ENCODE measurements at places on chromosomes 13 and 19.

DNA sequence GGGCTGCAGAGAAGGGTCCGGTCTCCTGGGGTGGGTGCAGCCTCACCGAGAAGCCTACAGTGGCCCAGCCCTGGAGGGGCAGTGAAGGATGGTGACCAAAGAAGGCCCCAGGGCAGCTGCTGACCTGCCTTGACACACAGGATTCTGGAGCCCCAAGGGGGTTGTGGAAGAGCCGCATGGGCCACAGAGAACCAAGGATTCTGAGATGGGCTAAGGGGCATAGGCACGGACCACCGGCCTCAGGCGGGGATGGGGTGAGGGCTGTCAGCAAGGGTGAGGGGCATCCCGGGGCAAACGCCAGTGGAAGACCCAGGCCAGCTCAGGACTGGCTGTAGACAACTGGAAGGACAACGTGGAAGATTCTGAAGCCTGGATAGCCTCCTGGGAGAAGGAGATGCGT is 151.6 kb downstream of the TEX29 start:
- DNase-seq = no peak

GRCh38 chr13:109204252-109204651 is 574.8 kb downstream of the MYO16 start:
- no peak for DNase-seq

DNA sequence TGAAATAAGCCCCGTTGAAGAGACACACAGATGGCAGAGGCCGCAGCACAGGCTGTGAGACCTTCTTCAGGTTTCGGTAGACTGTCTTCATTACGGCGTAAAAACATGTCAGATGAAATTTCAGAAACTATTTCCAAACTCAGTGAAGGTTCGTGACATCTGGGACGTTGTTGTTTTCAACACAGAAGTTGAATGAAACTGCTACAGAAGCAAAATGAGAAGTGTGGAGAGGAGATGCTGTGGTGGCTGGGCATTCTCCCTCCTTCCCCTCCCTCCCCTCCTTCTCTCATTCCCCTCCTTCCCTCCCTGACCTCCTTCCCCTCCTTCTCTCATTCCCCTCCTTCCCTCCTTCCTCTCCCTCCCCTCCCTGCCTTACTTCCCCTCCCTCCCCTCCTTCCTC is 113.6 kb downstream of the ATP11A start:
- no peak for DNase-seq

GRCh38 chr13:43019811-43020210 is 3.6 kb upstream of the DNAJC15 start:
- no peak for DNase-seq

- no peak for DNase-seq
Observed at GRCh38 chr19:51693260-51693659, at the start of gene SPACA6. Gene SPACA6 (plus strand): TSS chr19:51693330. CDS start chr19:51693527, 197 bp downstream.

DNA sequence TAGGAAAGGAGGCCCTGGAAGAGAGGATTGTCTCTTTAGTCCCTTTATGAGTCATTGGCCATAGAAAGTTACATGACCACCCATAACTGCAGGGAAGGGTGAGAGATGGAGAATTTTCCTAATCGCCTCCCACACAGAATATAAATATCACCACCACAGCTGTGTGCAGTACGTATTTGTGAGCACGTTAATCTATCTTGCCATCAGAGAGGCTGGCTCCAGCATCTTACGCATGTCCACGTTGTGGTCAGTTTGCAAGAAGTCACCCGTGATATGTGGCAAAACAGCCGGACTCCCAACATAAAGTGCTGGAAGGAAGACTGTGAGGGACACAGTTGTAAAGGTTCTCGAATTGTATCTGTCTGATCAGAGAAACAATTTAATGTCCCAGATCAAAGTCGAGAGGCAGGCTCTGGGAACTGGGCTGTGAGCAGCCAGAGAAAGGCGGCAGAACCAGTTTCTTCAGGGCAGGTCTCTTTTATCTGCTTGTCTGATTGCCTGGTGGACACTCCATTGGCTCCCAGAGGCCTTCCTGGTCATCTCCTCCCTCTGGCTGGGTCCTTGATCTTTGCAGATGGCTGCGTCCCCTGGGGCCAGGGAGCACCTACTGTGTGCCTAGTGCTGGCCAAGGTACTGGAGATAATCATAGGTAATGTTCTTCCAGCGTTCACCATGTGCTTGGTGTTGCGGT is 74.9 kb downstream of the SIPA1L3 start:
- DNase-seq = no peak

GRCh38 chr13:20624213-20624612 is 57.3 kb downstream of the IFT88 start:
- DNase-seq = no peak

- DNase-seq = no peak
Observed at GRCh38 chr13:61406275-61406674, 9.4 kb downstream of the PCDH20 start.

- no peak for DNase-seq
Observed at GRCh38 chr13:49370371-49370770, 73.5 kb downstream of the CAB39L start.

- no peak for DNase-seq
Observed at GRCh38 chr19:21607449-21607848, 102.0 kb downstream of the ZNF429 start.

DNA sequence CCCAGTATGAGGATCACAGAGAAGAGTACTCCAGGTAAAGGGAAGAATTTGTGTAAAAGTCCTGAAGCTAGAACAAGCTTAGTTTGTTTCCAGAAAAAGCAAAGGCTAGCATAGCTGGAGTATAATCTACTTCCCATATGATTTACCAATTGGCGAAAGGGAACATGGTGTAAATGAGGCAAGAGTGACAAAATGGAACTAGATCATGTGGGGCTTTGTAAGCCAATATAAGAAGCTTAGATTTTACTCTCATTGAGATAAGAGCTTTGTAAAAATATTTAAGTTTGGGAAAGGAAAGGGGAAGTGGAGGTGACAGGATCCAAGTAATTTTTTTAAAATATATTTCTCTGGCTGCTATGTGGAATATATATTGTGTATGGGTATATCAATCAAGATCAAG is 234.9 kb downstream of the KCTD12 start:
- no peak for DNase-seq

- DNase-seq = no peak
Observed at GRCh38 chr13:24381541-24382265, 72.3 kb downstream of the C1QTNF9 start.

GRCh38 chr19:47511681-47512080 is 3.2 kb downstream of the NAPA start:
- no peak for DNase-seq

GRCh38 chr13:93244141-93244917 is 17.7 kb downstream of the GPC6 start:
- no peak for DNase-seq

GRCh38 chr13:91922969-91923592 is 524.7 kb downstream of the GPC5 start:
- no peak for DNase-seq

DNA sequence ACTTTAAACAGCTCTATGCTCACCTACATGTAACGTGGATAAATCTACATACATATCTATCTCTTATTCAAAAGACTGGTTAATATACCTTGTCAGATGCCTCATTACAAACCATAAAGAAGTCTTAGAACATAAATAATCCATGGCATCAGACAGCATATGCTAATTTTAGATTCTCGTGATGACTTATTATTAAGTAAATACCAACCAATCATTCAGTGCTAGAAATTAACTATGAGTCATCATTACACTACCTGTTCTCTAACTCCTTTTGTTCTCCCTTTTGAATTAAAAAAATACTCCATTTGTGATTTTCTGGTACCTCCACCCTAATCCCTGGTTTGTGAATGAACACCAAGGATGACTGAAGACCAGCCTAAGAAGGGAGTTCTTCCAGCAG is 754.3 kb upstream of the ARGLU1 start:
- DNase-seq = no peak

DNA sequence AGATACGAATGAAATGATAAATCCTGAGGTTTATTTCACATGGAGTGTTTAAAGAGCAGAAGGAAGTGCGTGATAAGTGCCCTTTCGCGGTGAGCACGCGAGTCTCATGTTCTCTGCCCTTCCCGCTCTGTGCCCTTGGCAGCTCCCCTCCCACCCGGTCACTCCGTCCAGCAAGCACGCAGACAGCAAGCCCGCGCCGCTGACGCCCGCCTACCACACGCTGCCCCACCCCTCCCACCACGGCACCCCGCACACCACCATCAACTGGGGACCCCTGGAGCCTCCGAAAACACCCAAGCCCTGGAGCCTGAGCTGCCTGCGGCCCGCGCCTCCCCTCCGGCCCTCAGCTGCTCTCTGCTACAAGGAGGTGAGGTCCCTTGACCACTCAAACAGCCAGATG is 37.4 kb upstream of the TEX29 start:
- no peak for DNase-seq

GRCh38 chr19:15252398-15253018 is 20.3 kb upstream of the EPHX3 start:
- no peak for DNase-seq

DNA sequence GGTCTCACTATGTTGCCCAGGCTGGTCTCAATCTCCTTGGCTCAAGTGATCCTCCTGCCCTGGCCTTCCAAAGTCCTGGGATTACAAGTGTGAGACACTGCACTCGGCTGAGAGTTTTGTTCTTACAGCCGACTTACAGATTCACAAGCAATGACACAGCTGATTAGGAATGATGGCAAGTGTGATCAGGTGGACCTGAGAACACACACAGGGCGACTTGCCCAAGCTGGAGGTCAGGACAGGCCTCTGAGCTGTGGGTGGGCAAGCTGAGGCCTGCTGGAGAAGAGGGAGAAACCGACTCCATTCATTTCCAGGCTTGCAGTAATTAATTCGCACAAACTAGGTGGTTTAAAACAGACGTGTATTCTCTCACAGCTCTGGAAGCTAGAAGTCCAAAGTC is 8.1 kb upstream of the ATG4D start:
- DNase-seq = no peak

DNA sequence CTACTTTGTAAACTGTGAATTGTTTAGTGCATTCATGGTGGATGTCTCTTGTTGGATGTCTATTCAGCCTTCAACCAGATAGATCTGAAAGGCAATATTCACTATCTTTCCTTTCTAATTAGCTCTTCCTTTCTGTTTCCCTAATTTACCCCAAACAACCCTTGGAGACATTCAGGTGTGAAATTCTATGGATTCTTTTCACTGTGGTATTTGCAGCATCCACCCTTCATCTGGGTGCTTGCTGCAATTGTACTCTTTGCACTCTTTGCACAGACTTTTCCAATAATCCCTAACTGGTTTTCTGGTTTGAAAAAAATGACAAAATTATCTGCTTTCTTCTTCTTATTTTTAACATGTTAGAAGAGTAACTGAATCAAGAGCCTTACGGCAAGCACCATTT is 56.5 kb downstream of the KL start:
- DNase-seq = no peak

GRCh38 chr19:19860756-19861390 is 4.8 kb upstream of the ZNF253 start:
- no peak for DNase-seq

- no peak for DNase-seq
Observed at GRCh38 chr13:24033527-24034302, 126.8 kb upstream of the SPATA13 start.

GRCh38 chr13:101242720-101243119 is 173.6 kb downstream of the NALCN start:
- DNase-seq = no peak

All from esophagus squamous epithelium (tissue), 5 donors.